ENCODE measurements at places on chromosomes 2 and 18.

- DNase-seq = no peak
Observed at GRCh38 chr2:53028225-53028624, 739.4 kb upstream of the CHAC2 start.

- no peak for DNase-seq
Observed at GRCh38 chr18:44171301-44171700, 509.4 kb upstream of the SETBP1 start.

GRCh38 chr2:171482877-171483276, 39.4 kb upstream of the CYBRD1 start:
- DNase-seq = no peak

DNA sequence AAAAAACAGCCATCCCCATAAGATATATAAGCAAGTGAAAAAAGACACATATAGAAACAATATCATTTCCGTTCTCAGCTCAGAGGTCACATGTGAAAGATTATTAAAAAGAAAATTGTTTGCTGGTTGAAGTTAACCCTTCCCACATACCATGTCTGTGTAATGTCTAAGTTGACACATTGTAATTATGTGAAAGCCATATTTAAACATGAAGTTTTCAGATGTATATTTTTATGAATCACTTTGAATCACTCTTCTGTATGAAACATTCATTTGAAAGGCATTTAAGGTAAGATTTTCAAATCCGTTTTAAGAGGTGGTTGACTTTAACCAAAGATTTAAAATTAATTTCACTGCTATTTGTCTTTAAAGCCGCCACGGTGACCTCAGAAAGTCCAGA, 441.9 kb downstream of the RND3 start:
- no peak for DNase-seq

DNA sequence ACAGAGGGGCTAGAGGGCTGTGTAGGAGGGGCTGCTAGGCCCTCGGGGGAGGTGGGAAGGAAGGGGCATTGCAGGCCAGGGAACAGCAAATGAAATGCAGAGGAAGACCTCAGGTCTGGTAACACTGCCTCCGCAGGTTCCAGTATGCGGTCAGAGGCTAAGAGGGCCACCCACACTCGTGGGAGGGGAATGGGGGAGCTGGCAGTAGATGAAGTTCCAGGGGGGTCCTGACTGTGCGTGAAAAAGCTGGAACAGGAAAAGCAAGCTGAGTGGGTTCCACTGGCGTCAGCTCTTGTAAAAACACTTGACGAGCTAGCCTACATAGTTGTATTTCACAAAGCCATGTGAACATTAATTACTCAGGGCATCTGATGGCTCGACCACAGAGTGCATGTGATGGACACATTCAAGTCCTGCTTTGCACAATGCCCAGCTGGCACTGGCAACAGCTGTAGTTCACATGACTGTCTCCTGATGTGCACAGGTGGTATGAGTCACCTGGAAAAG, 29.0 kb upstream of the PTPN4 start:
- DNase-seq = no peak

GRCh38 chr2:70986499-70987189, 8.0 kb downstream of the TEX261 start:
- DNase-seq = no peak

DNA sequence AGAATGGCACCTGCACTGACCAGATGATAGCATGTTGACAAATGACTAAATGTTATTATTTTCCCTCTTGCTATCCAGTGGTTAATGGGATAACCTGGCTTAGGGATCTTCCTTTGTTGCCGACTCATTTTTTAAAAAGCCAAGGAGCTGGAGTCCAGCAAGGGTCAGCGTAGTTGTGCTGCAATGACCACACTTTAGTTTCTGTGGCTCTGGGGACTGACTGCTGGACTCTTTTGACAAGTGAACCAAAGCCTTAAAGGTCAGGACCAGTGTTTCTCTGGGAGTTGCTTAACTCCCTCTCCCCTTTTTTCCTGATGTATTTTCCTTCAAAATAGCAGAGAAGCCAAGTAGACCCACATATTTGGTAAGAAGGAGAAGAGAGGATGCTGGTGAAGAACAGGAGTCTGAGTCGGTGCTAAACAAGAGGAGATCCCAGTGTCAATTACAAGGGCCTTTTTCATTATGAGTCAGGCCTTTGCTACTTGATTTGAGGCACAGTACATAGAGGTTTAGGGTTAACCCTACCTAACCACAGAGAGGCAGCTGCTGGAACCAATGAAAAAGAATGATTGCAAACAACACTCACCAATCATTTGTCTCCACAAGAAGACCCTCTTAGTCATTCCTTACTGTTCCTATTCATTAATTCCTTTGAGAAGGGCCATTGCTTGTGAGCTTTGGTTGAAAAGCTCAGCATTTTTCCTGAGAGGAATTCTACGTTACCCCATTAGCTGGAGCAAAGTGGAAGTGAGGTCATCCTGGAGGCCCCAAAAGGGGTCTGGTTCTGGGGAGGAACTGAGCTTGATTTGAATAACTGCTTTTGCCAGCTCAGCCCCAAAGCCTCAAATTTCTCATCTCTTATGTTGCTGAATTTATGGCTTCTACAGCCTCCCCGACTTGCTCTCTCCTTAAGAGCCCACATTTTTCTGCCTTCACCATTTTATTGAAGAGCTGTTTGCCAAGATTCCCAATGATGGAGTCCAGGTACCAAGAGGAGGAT, 137.6 kb upstream of the HNMT start:
- no peak for DNase-seq

- DNase-seq = no peak
Observed at GRCh38 chr2:216535454-216535995, 36.9 kb downstream of the RPL37A start.

DNA sequence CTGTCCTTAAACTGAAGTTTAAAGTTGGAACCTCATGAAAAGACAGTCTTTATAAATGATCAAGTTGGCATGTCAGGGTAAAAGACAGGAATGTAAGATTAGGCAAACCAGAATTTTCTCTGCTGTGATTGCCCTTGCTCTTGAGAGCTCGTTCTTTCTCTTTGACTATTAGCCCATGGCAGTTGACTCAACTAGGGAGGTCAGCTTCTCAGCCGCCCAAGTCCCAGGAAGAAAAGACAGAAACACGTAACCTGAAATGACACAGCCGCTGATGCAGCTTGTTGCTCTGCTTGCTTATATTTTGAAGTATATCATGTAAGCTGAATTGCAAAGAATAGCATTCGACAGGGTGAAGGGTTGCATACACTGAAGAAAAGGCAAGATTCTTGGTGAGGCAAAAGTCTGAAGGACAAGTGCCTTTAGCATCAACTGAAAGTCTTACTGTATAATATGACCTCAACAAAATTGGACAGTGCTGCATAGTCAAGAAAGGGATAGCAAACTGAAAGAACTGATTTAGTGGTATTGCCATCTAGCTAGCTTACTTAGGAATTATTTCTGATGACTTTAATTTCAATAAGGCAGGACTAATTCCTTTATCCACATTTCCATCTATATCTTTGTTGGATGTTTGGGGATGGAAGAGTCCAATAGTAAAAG, 54.7 kb downstream of the ARHGAP15 start:
- DNase-seq = no peak
